ENCODE measurements at places on chromosomes 4 and X. TPM values are rescaled to one million over a fixed set of nuclear protein-coding genes. Genes with fewer than 3 reads are reported as not detected.

DNA sequence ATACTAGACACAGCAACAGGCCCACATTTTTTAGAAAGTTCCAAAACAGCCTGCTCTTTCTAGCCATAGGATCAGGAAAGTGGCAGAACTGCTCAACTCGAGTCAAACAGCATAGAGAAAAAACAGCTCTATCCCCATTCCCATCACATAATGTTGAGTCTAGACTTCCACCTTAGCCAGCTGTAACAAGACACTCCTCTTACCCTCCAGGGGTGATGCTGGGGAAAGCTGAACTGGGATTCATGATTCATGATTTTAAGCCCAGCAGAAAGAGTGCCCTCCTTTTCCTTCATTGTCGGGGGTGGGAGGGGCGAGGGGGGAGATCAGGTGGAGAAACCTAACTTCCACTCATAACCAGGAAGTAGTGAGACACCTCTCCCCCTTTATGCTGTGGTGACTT lies 86.1 kb downstream of the CENPC start:
- no peak overlapping the region for H3K4me3 ChIP-seq
- H3K27me3 ChIP-seq, result no peaks in the 10 kb centered on the region
- H3K4me1 ChIP-seq, result no peaks in the 10 kb centered on the region
- no peak for DNase-seq
- H3K27ac ChIP-seq, result no peak overlapping the region
- H3K36me3 ChIP-seq, result no peaks in the 10 kb centered on the region

DNA sequence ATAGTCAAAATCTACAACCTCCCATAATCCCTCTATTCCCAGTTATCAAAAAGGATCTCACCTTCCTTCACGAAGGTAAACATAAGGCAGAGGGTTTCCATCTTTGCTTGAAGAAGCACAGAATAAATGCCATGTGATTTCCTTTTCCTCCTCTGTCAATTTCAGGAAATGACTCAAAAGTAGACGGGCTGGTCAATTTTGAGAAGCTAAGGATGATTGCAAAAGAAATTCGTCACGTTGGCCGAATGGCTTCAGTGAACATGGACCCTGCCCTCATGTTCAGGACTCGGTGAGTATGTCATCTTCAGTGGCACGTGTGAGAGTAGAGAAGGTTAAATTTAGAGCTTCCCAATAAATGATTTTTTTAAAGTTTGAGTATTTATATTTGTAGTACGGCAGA lies 240.2 kb downstream of the RAPGEF2 start:
- DNase-seq, result no peak
- H3K27me3 ChIP-seq, result no peaks in the 10 kb centered on the region
- peaks cover 5% of the 10 kb centered on the region for H3K36me3 ChIP-seq

DNA sequence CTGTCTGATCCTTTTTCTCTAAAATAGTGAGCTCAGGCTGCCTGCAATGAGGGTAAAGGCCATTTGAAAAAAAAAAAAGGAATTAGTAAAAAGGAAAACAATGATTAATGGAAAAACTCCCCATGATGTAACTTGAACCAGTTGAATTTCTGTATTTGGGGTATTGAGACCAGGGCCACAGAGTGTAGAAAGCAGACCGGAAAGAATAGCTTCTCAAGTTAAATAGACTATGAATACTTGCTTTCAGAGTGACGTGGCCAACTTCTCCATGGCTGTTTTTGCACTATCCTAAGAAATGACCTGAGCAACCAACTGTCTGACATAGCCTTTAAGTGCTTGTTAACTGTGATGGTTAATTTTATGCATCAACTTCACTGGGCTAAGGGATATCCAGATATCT lies 222.1 kb upstream of the INTU start:
- no peaks in the 10 kb centered on the region for H3K4me1 ChIP-seq
- no peak overlapping the region for H3K27ac ChIP-seq
- DNase-seq, result no peak
- H3K4me3 ChIP-seq, result no peak overlapping the region
- H3K27me3 ChIP-seq, result no peaks in the 10 kb centered on the region

DNA sequence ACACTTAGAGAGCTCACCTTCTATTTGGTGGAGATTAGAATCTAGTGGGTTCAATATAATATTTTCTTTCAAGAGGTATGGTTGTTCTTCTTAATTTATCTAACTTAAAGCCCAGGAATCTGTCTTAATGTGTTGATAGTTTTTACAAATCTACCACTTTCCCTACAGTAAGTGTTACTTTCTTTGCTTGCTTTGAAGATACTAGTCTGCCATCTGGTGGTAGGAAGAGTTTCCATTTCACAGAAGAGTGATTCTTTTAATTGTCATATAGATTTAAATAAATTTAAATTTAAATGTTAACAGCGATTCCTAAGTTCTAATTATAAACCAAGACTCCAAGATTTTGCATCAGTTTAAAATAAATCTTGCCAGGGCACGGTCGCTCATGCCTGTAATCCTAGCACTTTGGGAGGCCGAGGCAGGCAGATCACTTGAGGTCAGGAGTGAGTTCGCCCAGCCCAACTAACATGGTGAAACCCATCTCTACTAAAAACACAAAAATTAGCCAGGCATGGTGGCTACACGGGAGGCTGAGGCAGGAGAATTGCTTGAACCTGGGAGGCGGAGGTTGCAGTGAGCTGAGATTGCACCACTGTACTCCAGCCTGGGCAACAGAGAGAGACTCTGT lies 43.5 kb downstream of the NUDT9 start:
- DNase-seq, result no peak
- no peak overlapping the region for H3K4me3 ChIP-seq
- H3K36me3 ChIP-seq, result no peaks in the 10 kb centered on the region

DNA sequence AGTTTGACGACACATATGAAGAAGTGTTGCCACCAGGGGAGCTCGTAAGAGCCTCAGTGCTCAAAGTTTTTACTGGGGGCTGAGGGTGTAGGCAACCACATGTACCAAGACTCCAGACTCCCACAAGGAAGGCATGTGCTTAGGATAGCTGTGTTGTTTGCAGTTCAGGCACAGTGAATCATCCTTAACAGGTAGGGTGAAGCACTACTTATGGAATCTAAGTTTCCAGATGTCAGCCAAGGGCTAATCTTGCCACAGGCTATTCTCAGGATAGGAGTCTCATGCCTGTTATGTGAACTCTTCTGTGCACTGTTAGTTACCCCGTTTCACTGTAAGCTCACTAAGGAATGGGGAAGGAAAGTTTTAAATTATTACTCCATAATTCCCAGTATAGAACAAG lies 202.6 kb downstream of the TMA16 start:
- H3K27me3 ChIP-seq, result no peaks in the 10 kb centered on the region
- H3K27ac ChIP-seq, result no peak overlapping the region
- H3K36me3 ChIP-seq, result no peaks in the 10 kb centered on the region
- H3K4me1 ChIP-seq, result no peaks in the 10 kb centered on the region
- DNase-seq, result no peak

Gene APLN
- 0.14 TPM for total RNA-seq

Gene STK32B
- total RNA-seq, result 1.5 TPM

Gene RS1
- not detected for total RNA-seq
